ENCODE measurements at places on chromosomes 5 and 9.
A peak's percentile ranks its signal among the peaks of the same experiment; 100 is the strongest.

- no peak for DNase-seq
Measured at GRCh38 chr5:12615141-12615820, 711.0 kb upstream of the CTNND2 start.

DNA sequence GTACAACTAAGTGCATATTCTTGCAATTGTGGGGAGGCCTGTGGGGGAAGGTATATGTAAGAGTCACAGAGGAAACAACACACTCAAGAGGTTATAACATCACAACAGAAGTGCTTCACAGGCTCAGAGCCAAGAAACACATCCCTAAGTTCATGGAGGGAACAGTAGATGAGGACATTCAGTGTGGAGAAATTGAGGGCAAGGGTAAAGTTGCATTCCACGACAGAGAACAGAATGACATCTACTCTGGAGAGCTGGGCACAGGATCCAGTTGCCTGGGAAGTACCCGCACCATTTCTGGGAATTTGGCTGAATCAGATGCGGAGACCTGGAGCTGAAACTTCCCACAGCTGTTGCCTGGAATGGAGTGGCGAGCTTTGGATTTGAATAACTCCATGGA is 197.2 kb downstream of the NXNL2 start:
- DNase-seq: no peak

- no peak for DNase-seq
Measured at GRCh38 chr9:98707166-98708102, 1.3 kb downstream of the GABBR2 start.

DNA sequence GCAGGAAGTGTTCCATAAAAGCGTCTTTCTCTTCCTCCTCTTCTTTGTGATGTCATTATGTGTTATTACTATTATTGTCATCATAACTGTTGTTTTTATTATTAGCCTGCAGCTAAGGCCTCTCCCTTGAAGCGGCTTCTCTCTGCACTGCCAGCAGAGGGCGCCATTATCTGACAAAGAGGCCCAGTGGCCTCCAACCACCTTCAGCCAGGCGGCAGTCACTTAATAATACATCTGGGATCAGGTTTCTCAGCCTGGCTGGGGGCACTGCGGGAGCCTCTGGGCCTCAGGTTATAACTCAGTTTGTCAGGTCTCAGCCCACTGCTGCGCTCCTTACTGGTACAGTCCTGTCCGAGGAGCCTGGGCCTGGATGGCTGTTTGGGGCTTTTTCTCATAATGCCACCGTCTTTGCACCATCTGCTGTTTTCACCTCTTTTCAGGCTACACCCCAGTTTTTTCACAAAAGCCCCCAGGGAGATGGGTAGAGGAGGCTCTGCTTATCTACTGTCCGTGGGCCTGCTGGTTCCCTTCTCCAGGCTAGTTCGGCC is 281.9 kb downstream of the NSG2 start:
- DNase-seq: peak; percentile 8

DNA sequence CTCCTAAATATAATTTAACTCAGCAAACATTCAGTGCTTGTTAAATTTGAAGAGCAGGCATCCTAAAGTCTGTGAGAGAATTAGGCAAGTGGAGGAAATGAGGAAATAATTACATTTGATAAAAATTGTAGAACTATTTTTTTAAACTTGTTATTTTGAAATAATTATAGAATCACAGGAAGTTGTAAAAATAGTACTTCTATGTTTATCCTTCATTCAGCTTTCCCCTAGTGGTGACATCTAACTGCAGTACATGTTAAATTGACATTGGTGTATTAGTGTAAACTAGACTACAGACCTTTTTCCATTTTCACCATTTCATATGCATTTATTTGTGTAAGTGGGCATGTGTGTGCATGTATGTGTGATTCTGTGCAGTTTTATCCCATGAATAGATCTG is 51.6 kb downstream of the F2RL2 start:
- DNase-seq: no peak

Measured in stimulated activated CD4-positive, alpha-beta T cell treated with anti-CD3 and anti-CD28 coated beads, TNF-alpha, amount 100 ng/mL, for 4 hours (primary cell).